ENCODE measurements at places on chromosomes 7 and 10.
A peak's percentile ranks its signal among the peaks of the same experiment; 100 is the strongest.

DNA sequence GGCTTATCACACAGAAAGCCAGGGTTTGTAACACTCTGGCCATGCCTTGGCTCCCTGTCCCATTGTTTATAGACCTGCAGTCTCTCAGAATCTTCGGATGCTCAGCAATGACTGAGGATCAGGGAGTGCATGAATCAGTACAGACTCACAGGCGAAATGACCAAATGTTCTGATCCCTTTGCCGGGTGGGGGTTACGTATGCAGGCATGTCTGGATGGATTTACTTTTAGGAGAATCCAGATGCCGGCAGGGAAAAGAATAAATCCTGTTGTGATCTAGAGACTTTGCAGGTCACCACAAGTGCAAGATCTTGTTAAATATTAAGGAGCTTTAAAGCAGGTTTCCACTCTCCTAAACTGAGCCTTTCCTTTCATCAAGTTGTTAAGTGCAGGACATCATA is 149.5 kb downstream of the SFMBT2 start:
- no peak for DNase-seq

GRCh38 chr7:94414980-94415379 is 20.3 kb downstream of the COL1A2 start:
- no peak for DNase-seq

- no peak for DNase-seq
These were observed 68.2 kb upstream of the AGK start for GRCh38 chr7:141483044-141483443.

DNA sequence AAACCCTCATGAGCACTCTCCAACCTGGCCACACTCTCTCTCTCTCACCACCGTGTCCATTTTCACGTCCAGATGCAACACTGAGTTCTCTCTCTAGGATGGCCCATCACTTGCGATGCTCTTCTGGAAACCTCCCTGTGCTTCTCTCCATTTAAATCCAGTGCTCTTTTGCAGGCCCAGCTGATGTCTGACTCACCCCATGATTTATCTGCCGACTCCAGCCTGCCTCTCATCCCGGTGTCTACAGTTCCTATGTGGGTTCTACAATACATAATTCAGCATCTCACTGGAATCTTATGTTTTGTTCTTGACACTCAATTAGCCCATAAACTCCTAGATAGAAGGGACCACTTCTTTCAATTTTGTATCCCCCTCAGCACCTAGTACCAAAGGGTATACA is 5.0 kb downstream of the TPK1 start:
- no peak for DNase-seq

DNA sequence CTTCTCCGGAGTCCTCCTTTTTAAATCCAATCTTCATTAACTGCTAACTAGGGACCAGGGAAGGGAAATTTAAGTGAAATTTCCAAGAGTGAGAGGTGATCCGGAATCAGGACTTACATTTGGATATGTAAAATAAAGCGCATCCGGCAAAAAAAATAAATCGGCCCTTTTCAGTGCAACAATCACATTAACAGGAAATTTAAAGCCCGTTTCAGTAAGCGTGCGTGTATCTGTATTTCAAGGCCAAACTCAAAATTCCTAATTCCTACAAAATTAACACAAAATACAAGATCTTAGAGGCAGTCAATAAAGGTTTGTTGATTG is 771 bp downstream of the DNAJC9 start:
- DNase-seq, result no peak

DNA sequence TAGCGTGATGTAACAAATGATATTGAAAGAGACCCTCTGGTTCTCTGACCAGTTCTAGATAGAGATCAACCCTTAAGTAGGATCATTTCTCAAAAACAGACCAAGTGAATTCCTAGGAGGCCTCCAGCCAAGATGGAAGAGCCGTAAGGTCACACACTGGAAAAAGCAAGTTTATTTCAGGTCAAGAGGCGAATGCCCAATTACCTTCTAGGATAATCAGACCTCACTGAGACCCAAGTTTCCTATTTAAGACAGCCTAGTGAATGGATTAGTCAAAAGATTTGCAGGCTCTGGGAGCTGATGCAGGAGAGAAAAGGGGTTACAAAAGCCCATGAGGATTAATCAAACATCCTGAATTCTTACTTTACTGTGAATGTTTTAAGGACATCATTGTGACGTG is 486.1 kb upstream of the NRP1 start:
- DNase-seq, result no peak

DNA sequence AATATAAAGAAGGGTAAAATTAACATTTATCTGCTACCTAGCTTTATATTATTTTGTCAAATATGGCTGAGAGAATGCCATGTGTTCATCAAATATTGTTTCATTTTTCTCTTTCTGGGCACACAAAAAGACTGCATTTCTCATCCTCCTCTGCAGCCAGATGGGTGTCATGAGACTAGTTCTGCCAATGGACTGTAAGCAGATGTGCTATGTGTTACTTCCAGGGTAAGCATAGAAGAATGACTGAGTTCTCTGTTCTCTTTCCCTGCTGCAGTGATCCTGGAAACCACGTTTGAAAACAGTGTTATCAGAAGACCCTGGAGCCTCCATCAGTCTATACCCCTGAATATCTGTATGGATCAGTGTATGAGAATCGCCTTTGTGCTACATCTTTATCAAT is 24.1 kb upstream of the SLK start:
- DNase-seq, result no peak

DNA sequence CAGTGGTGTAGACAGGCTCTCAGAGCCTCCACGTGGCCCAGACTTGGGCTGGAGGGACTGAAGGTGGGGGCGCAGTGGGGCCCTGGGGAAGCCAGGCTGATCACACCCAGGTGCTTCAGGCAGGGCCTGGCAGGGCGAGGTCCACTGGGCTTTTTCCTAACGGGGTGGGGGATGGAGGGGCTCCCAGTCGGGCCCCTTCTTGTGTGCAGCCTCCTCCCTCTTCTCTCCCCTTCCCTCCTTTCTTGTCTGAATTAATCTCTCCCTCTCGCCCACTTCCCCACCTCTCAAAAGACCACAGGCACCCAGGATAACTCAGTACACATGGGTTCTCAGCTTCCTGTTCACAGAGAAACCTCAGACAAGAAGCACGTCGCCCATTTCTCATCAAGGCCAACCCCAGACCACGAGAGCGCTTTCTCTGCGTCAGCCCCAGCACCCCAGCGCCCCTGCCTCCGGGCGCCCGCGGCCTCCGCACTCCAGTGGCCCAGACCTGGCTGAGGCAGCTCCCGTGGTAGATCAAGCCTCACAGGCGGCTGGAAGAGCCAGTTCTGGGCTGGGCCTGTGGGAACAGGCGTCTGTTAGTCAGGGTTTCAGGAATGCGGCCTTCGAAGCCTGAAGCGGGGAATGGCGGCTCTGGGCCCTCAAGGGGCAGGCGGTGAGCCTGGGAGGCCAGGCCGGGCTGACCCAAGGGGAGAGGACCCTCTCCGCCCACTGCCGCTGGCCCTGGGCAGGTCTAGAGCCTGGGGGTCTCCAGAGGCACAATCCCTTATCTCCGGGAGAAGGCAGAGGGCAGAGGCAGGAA is 50.6 kb downstream of the PWWP2B start:
- DNase-seq, result peak; percentile 57

DNA sequence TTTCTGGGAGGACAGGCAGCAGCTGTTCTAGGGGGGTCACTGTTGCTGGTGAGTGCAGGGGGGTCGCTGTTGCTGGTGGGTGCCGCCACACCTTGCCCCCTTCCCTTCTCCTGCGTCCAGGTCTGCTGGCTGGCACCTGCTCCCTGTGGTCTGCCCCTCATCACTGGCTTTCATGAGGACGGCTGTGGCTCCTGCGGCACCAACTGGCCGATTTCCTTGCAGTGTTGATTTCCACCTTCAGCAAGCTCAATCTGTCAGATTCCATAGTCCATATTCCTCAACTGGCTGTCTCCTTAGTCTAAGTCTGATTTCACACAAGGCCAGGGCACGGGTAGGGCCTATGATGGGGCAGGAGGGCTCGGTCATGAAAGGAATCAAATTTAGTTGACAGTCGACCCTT is 23.4 kb upstream of the GRB10 start:
- DNase-seq, result no peak

GRCh38 chr10:88314362-88314761 is 268.8 kb downstream of the RNLS start:
- DNase-seq, result no peak

DNA sequence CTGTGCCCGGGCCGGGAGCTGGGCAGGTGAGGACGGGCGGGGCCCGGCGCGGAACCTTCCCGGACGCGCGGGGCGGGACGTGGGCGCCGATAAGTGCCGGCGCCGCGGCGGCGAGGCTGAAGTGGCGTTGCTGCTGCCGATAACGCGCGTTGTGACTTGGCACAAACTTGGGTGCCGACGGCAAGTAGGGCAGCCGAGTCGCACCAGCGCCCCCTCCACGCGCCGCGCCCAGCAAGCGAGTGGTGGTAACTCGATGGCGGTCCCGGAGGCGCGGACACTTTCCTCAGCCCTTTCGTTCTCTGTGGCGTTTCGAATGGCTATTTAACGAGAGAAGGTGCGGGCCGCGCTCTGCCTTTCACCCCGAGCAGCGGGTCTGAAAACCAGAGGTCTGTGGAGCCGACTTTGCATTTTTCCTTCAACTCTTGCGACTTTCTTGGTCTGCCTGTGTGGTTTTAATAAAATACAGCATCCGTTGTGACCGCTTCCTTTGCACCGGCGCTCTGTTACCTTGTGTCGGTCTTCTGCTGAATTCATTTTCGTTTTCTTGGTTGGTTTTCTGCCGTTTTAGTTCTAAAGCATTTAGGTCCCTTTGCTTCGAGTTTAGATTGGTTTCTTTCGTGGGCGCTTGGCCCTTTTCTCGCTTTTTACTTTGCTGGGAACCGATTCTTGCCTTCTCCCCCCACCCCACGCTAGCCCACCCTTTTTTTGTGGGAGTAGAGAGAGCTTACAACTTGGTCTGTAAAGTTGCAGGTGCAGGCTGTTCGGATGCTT is 701 bp downstream of the STK17A start:
- peak; percentile 57 for DNase-seq

DNA sequence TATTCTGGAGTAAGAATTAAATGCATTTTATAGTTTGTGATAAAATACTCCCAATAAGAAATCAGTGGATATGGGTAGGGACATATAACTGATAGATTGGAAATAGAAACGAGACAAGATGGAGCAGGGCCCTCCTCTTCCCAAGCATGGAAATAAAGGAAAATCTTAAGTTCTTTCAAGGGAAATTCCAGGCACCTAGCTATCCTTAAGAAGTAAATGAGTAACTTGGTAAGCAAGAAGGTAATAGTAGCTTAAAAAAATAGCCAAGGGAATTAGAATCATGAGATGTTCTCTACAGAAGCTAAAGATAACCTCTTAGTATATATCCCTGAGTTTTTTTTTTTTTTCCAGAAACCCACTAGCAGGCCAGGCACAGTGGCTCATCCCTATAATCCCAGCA is 105.5 kb upstream of the FAM3C start:
- no peak for DNase-seq

DNA sequence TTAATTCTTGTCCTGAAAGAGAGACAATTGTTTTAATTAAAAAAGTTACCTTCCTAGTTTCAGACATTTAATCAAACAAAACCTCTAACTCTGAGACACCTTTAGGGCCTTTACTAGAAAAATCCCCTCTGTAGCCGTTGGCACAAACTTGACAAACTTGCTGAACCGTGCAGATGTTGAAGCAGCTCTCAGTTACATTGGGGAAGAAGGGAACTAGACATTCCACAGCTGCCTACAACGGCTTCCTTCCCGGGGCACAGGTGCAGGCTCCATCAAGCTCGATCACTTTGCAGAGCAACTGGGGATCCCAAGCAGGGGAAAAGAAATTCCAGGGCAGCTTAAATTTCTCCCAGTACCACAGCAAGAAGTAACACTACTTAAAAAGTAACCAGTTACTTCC is 141.3 kb downstream of the SKAP2 start:
- no peak for DNase-seq

DNA sequence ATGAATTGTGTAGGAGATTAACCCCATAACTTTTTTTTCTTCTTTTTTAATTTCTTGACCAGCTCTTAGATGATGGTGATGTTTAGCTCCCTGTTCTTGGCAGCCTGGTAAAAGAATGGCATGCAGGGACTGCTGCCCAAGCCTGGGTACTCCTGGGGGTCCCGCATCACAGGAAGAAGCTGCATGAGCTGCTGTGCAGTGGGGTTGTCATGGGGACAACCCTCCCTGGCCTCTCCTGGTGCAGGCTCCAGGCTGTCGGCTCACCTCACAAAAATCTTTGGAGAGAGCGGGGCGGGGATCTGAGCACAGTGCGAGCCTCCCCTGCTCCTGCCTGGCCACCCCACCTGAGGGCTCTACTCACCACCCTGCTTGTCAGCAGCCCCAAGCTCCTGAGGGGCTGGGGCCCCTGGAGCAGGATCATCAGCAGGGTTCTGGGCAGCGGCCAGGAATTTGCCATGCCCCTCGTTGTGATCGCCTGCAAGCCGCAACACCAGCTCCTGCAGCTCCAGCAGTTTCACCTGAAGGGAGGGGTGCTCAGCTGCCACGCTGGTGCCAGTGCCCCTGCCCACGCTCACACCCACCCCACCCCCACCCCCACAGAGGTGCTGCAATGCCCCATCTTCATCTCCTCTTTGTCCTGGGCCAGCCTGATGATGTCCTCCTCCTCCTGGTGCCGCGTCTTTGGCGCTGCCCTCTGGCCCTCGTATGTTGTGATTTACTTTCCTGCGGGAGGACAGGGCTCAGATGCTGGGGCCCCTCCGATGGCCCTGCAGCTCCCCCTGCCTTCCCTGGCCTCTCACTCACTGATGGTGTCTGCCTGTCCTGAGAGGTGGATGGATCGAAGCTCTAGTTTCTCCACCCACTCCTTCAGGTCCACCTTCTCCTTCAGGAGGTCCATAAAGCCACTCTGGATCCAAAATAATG is 15.5 kb upstream of the MTPAP start:
- no peak for DNase-seq

GRCh38 chr7:155857141-155857540 is 44.9 kb upstream of the SHH start:
- no peak for DNase-seq

- no peak for DNase-seq
These were observed 184.7 kb upstream of the FZD1 start for GRCh38 chr7:91079487-91079886.

DNA sequence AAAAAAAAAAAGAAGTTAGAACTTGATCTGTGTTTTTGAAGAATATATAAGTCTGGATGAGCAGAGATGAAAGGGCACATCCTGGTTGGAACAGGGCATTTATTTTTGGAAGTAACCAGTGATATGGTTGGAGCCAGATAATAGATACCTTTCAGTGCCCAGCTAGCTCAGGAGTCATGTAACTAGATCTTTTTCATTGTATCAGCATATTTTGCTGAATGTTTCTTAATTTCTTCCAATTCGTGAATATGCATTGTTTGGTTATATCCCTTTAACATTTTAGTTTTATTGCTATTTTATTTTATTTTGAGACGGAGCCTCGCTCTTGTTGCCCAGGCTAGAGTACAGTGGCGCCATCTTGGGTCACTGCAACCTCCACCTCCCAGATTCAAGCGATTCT is 81.8 kb downstream of the LCOR start:
- no peak for DNase-seq

- no peak for DNase-seq
These were observed 188.9 kb upstream of the KMT2E start for GRCh38 chr7:104825099-104825498.

GRCh38 chr10:47175181-47176123 is 124.5 kb upstream of the GDF10 start:
- DNase-seq, result no peak

Measured in activated T-helper 1 cell treated with anti-CD3 and anti-CD28 coated beads, Interleukin-2, amount 50 U/mL, for 16 hours (primary cell).